GM19239 (cell line): ENCODE measurements at places on chromosomes 6 and 20.
A peak's percentile ranks its signal among the peaks of the same experiment; 100 is the strongest.

DNA sequence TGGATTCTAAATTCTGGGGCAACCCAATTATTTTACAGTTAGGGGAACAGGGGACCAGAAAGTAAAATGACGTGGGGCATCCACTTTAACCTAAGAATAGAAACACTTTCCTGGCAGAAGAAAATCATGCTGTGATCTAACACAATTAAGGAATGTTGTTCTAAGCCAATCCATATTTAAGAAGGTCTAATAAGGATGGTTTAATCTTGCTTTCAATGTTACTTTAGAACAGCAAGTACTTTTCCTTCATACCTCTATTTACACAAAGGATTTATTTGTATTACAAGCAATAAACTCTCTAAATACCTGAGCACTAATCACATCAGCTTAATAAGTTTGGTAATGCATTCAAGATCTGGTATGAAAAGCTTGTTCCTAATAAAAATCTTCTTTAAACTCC is 32.4 kb downstream of the SLC2A12 start:
- DNase-seq, result no peak

DNA sequence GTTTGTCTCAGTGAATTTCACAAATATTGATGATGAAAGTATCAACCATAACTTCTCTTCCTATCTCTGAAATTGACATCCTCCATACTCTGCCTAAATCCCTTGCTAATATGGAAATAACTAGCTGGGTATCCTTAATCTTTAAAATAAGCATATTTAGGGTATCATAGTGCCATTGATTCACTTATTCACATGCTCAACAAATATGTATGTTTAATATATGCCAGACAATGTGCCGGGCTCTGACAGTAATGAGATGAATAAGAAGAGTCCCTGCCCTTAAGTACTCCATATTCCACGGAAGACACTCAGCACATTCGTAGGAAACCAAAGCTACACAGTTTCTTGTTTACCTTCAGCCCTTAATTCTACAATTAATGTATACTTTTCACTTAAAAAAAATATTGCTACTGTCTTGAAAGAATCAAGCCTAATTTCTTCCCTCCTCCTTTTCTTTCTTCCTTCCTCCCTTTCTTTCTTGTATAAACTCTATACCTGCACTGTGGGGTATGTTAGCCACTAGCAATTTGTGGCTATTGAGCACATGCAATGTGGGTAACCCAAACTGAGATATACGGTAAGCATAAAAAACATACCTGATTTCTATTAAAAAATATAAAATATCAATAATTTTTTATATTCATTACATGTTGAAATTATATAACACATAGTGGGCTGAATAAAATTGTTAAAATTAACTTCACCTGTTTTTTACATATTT is 42.8 kb upstream of the STXBP5 start:
- DNase-seq, result no peak

DNA sequence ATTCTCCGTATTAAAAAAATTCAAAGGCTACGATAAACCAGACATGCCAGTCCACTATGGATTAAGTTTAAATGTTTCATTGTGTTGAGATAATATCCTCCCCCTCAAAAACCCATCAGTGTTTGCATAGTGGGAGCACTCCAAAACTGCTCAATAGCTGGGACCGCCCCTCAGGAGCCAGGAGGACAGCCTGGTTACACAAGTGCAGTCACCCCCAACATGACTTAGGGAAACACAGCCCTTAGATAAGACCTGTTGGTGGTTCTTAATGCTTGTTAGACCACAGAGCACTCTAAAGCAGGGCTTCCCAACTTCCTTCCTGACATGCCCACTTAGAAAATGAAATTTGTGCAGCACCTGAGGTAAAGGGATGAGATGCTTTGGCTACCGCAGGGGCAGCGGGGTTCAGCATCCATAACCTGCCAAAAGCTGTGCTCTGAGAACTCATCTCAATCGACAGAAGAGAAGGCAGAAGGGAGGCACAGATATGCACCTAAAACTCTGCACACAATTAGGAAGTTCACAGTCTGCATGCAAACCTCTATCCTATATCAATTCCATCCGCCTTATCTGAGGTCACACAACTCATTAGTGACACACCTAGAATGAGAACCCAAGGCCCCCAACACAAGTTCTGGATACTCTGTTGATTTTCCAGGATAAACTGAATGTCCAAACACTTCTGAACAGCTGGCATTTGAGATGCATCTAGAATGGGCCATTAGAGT is 74.3 kb downstream of the RALGAPA2 start:
- DNase-seq, result no peak

DNA sequence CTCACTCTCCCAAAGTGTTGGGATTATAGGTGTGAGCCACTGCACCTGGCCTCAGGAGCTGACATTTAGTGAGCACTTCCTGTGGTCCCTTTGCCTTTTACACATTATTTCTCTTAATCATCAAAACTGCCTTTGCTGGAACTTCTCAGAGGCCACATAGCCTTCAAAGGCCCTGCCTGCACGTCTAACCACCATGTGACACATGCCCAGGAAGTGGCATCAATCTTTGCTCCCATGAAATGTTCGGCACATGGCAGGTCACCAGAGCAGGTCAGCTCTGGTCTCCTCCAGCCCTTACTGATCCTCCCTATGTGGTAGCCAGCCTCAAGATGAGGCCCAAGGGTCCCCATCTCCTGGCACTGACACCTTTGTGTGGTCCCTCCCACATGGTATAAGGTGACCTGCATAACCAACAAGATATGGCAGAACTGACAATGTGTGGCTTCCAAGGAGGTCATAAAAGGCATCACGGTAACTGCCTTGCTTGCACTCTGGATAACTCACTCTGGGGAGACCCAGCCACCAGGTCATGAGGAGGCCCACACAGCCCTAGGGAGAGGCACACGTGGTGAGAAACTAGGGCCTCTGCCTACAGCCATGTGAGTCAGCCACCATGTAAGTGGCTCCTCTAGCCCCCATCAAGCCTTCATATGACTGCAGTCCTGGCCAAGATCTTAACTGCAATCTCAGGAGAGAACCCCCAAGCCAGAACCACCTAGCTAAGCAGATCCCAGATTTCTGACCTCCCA is 28.8 kb upstream of the HMGA1 start:
- no peak for DNase-seq

DNA sequence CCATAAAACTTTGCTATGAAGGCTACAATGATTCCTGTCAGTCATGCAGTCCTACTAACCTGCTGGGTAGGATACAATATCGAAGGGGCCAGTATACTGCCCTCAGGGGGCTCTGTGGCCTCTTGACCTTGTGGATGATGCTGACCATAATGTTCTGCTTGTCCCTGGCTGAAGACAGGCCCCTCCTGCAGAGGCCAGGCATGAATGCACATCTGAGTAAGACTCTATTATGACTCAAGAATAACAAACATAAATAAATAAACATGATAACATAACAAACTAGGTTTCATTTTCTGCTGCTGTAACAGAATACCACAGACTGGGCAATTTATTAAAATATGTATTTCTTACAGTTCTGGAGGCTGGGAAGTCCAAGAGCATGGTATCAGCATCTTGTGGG is 44.0 kb upstream of the POU5F1 start:
- no peak for DNase-seq

DNA sequence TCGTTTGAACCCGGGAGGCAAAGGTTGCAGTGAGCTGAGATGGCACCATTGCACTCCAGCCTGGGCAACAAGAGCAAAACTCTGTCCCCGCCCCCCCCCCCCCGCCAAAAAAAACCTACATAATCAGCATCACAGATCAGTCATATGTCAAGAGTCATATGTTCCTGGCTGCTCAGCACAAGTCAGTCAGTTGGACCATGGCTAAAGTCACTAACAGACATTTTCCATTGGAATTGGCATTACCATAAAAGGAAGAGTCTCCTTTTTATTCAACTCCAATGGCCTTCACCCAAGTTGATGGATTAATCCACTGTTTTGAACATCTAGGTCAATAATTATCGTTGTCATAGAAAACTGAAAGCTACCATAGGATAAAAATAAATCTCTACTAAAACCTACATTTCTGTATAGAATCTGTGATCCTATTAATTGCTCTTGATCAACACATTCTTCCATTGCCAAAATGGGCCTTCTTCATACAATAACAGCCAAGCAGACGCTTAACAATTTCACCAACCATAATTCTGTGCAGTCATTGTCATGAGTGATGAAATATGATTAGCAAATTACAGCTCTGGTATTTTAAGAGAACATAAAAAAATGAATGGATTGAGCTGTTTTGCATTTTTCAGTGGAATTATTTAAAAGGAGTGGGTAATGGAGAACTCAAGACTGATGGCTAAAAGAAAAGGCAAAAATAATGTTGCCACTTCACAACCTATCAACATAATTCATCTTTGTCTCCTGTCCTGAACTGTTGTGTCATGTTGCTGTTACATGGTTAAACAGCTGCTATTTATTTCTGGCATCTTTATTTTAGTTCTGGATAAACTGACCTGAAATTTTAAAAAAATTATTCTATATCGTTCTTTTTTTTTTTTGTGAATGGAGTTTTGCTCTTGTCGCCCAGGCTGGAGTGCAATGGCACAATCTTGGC is 555.5 kb upstream of the JARID2 start:
- DNase-seq, result no peak

GRCh38 chr20:25287631-25288290 is 39.9 kb downstream of the PYGB start:
- no peak for DNase-seq

DNA sequence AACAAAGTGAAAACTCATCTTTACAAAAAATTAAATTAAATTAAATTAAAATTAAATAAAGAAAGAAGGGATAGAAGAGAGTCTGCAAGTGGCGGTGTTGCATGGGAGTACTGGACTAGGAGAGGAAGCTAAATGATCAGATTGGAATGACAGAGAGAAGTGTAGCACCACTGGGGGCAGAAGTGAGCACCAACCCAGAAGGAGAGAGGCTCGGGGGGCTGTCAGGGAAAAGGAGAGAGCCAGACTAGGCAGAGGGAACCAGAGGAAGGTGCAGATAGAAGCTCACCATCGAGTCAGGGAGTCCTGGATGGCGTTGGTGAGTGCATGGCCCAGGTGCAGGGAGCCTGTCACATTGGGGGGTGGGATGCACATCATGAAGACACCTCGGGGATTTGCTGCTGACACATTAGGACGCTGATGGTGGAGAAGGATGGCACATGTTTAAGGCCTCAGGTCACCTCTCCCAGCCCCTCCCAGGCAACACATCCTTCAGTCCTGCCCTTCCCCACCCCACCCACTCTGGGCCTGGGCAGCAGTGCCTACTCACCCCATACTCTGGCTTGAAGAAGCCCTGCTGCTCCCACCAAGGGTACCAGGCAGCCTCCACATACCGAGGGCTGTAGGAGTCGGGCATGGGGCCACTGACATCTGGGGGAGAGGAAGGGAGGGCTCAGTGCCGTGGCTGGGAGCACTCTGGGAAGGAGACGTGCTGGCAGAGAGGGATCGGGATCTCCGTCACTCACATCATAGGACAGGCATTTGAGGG is 4.0 kb downstream of the VARS1 start:
- no peak for DNase-seq

DNA sequence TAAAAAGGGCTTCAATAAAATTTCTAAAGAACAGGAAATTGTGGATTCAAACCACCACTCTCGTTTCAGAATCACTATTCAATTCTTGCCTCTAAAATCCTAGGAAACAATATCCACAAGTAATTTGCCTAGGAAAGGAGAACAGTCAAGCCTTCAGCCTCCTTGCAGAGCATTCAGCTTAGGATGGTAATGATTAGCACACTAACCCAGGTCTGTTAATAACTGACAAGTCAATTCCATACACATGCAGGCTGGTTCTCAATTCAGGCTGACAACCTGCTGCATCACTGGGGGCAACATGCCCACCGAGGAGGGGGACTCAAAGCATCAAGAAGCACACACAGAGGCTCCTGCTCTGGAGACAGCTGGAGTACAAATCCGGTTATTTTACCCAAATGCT is 57.6 kb downstream of the GMDS start:
- DNase-seq, result peak; percentile 12
